ENCODE measurements at places on chromosomes 12 and 14.
A peak's percentile ranks its signal among the peaks of the same experiment; 100 is the strongest.

GRCh38 chr14:78022059-78022458, 148.1 kb upstream of the NRXN3 start:
- peak; percentile 62 for DNase-seq

- DNase-seq = no peak
Observed at GRCh38 chr12:110906083-110906482, 14.3 kb downstream of the MYL2 start.

DNA sequence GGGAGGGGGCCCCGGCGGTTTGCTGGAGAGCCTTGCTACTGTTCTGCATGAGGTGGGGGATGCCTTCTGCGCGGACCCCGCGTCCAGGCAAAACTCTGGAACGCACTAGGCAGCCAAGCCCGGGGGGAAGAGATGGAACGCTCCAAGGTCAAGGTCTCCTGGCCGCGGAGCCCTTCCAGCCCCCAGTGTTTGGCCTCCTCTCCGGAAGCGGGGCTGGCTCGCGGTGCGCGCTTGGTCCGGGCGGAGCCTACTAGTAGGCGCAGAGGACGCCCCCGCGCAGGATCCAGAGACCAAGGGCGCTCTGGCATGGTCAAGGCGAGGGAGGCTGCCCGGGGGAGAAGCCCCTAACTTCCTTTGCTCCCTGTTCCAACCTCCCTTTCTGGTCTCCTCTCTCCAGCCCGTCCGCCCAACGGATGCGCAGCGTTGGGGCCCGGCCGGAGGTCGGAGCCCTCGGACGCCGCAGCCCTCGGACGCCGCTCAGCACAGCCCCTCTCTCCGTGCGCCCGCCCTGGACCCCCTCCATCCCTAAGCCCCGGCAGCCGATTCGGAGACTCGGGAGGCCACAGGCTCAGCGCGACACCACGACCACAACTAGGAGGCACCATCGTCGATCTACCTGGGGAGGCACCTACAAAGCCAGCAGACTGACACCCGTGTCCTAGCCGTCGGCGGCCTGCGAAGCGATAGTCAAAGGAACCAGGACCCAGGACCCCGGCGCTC, 669 bp upstream of the KCNK13 start:
- peak; percentile 64 for DNase-seq

DNA sequence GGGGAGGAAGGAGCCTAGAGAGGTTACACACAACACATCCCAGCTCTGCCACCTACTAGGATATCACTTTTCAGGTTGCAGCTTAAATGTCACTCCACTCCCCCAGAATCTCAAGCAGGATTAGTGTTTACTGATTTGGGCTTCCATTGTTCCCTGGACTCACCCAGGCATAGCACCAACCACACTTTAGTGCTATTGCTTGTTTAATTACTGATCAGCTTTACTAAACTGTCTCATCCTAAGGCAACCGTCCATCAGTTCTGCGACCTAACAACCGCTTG, 6.1 kb upstream of the KRT18 start:
- DNase-seq = no peak

- DNase-seq = no peak
Observed at GRCh38 chr14:105272623-105273022, 24.3 kb downstream of the BTBD6 start.

- DNase-seq = no peak
Observed at GRCh38 chr14:42921901-42922300, 1315.2 kb downstream of the LRFN5 start.

GRCh38 chr14:92819011-92819597, 25.0 kb downstream of the GOLGA5 start:
- DNase-seq = no peak
